ENCODE measurements at places on chromosomes 5 and 9. TPM values are rescaled to one million over a fixed set of nuclear protein-coding genes. Genes with fewer than 3 reads are reported as not detected.

DNA sequence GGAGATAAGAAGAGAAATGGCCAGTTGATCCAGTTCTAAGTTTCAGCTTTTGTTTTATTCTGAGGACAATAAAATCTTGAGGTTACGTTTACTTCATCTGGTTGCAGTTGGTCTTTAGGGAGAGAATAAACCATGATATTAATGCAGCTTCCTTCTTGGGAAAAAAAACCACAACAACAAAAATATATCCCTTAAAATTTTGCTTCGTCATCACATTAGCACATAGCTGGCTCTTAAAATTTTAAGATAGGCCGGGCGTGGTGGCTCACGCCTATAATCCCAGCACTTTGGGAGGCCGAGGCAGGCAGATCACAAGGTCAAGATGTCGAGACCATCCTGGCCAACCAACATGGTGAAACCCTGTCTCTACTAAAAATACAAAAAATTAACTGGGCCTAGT, 86.4 kb downstream of the EQTN start:
- DNase-seq: no peak

CMYA5 gene
- 5.2 TPM for total RNA-seq

TMEM215 gene
- not detected for total RNA-seq

CDC20B gene
- not detected for total RNA-seq

Data from omental fat pad (tissue), 4 donors.